Fibroblast of skin of scalp (primary cell): ENCODE measurements at places on chromosomes 2 and 18.

DNA sequence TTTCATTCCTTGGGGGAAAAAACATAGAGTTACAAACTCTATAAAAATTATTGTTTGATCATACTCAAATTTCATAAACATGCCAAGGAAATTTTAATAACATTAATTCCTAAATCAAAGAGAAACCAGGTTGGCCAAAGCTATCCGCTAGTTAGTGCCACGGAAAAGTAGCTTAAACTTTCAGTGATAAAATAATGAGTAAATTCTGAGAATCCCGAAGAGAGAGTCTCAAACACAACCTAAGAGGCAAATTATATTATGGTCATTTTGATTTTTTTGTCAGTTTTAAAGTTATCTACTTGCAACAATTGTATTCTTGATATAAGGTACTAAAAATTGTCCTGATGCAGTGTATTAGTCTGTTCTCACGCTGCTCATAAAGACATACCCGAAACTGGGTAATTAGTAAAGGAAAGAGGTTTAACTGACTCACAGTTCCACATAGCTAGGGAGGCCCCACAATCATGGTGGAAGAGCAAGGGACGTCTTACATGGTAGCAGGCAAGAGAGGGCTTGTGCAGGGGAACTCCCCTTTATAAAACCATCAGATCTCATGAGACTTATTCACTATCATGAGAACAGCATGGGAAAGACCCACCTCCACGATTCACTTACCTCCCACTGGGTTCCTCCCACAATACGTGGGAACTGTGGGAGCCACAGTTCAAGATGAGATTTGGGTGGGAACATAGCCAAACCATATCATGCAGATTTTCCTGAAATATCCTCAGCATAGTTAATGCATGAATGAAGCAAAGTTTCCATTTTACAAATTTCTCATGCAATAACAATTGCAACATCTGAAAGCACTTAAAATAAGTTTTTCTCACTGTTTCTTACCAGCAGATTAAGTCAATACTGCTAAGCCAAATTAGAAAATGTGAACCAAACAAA, 205.9 kb upstream of the STK17B start:
- DNase-seq: peak; percentile 92

DNA sequence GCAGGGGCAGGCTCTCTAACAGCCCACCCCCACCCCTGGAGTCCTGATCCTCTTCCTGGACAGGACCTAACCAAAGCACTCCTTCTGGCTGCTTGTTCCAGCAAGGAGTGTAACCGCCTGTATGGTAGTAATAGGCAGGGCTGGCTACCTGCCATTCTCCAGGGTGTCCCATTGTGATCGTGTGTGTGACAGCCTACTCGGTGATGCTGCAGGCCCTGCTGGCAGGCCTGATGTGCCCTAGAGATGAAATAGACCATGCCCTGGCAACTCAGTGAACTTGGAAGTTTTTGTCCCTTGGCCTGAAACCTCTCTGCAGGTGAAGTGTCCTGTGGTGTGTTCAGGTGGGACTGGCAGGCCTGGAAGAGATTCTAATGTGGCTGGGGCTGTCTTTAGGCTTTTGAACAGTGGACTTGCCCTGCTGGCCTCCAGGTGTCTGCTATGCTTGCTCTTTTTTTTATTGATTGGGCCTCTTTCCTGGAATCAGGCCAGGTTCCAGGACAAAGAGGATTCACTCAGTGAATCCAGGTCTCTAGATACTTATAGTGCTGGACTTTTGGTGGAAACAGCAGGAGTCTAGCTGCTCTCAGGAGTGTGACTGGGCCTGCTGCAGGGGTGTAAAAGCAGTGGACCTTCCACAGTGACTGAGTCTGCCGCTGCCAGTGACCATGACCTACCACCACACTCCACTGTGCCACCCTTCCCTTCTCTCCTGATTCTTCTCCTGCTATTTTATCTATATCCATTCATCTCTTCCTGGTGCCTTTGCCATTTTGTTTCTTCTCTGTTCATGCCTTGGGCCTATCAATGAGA, 132.1 kb downstream of the CTIF start:
- DNase-seq: no peak

- no peak for DNase-seq
Measured at GRCh38 chr2:186732843-186733242, 39.0 kb downstream of the FAM171B start.

GRCh38 chr2:96267159-96267971, 1.3 kb downstream of the CIAO1 start:
- DNase-seq: peak; percentile 37

DNA sequence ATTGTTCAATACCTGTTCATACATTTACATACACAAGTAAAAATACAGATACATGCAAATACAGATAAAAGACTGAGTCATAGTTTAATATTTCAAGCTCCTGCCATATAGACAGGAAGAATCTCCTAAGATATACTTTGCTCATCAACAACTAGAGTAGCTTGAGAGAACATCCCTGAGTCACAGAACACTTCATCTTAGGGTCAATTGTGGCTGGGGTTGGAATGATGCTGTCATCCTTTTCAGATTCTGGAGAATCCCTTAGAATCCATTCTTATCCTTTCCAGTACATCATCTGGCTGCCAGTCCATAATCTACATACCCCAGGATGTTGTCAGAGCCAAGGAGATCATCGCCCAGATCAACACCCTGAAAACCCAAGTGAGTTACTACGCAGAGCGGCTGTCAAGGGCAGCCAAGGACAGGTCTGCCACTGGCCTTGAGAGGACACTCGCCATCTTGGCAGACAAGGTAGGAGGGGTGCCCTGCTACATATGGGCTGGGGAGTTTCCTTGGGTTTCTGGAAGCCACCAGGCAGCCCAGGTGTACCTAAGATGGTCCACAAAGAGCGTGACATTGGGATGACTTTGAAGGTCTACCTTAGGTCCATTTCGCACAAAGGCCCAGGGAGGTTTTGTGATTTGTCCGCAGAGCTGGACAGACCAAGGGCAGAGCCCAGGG, 55.7 kb downstream of the COA5 start:
- peak; percentile 29 for DNase-seq

- DNase-seq: no peak
Measured at GRCh38 chr2:158656492-158657229, 138.5 kb upstream of the DAPL1 start.

DNA sequence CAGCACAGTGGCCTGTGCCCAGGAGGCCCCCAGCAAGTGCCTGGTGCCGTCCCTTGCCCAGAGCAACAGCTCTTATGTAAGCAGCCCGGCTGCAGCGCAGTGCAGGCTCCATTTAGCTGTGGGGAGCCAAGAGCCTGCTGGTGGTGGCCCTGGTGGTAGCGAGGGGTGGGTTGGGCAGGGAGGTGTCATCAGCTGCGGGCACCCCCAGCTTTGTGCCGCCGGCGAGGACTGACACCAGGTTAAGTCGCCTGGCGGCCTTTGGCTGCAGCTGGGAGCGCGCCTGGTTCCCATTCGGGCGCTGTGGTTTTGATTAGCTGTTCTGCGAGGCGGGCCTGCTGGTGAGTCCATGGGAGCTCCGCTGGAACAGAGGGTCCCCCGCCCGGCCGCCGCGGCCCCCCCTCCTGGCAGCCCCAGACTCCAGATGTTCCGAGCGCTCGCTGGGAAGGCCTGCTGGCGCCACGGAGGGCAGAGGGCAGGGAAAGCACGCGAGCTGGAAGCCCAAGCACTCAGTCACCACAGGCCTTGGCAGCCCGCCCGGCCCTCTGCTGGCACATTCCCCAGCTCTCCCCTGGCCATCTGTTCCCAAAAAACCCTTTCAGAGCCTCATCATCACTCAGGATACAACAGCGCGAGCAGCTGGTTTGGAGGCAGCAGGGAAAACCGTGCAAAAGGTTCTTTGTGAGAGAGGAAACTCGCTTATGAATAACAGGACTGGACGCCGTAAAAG, 18.4 kb downstream of the ATOH8 start:
- DNase-seq: peak; percentile 100

- no peak for DNase-seq
Measured at GRCh38 chr18:44626807-44627206, 53.9 kb upstream of the SETBP1 start.

DNA sequence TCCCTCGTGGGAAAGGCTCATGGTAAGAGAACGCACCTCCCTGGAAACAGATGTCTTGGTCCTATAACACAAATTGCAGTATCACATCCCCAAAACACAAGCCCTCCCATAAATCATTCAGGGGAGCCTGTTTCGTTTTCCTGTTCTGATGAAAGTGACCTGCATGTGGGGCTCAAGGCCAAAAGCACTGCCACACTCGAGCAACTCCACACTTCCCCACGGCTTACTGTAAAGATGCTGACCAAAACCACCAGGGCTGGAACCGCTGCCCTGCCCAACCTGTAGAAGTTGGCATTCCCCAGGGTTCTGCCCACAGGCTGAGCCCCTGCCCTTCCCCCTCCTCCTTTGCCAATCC, 139.7 kb downstream of the BCL11A start:
- no peak for DNase-seq

- no peak for DNase-seq
Measured at GRCh38 chr2:31333046-31333445, 81.5 kb downstream of the XDH start.
